ENCODE measurements at places on chromosomes 7 and 10.
A peak's percentile ranks its signal among the peaks of the same experiment; 100 is the strongest.

GRCh38 chr7:94040254-94040653 lies 36.1 kb upstream of the BET1 start:
- no peak for DNase-seq

GRCh38 chr7:54996391-54996790 lies 22.4 kb upstream of the EGFR start:
- no peak for DNase-seq

DNA sequence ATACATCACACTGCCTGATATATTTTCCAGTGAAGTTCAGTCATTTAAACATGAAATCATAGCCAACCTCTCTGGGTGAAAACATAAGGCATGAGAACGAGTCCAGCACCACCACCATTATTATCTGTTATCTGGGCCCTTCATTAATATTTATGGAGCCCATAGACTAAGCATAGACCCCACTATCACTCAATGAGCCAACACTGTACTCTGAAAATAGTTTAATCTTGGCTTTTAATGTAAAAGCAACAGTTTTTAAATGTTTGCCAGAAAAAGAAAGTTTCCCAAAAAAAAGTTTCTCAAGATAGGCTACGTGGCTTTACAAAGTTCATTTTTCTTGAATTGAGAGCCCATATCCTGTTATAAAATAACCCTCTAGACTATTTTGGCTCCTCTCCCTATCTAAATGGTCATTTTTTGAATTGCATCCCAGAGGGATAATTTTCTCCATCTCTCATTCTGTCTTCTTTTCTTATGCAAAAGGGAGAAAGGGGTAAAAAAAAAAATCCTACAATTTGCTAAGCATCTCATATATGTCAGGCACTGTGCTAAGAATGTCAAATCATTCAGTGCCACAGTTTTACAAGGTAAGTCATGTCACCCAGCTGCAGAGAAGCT lies 66.1 kb downstream of the FZD1 start:
- no peak for DNase-seq

- no peak for DNase-seq
These were observed 131.0 kb downstream of the PLXDC2 start for GRCh38 chr10:19947215-19947614.

DNA sequence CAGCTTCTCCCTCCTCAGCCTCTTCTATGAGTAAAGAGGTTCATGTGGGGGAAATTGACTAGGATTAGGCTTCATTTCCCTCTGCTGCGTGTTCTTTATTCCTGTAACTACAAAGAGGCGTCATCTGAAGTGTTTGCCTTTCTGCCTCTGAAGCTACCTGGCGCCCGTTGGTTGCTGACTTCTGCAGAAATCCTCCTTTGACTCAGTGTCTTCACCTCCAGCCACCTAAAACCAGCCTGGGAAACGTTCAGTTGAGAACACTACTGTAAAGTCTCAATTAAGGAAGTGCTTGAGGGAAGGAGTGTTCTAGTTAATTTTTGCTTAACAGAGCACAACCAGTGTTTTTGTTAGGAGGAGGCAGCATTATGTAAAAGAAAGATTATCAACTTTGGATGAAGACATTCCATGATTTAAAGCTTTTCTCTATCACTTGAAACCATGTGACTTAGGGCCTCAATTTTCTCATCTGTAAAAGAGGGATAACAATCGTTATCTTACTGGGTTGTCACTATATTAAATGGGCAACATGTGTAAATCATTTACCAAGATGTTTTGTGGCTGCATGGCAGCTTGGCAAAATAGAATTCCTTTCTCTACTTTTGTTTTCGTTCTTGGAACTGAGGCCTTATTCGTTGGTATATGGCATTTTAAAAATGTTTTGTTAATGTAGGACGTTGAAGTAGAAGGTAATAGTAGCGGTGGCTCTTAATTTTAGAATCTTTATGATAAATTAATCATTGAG lies 642.9 kb downstream of the SDK1 start:
- DNase-seq: no peak

- DNase-seq: no peak
These were observed 15.0 kb downstream of the GARIN1A start for GRCh38 chr7:128687131-128687530.

GRCh38 chr7:1915326-1915725 lies 245.2 kb downstream of the ELFN1 start:
- DNase-seq: no peak

GRCh38 chr10:31697271-31698180 lies 231.1 kb downstream of the ARHGAP12 start:
- DNase-seq: no peak

- peak; percentile 56 for DNase-seq
These were observed 517 bp downstream of the ITGB1 start for GRCh38 chr10:32957341-32958084.

DNA sequence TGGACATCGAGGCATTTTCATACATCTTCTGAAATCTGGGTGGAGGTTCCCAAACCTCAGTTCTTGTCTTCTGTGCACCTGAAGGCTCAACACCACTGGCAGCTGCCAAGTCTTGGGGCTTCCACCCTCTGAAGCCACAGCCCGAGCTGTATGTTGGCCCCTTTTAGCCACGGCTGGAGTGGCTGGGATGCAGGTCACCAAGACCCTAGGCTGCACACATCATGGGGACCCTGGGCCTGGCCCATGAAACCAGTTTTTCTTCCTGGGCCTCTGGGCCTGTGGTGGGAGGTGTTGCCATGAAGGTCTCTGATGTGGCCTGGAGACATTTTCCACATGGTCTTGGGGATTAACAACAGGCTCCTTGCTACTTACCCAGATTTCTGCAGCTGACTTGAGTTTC lies 62.1 kb downstream of the INPP5A start:
- no peak for DNase-seq
